Kidney epithelial cell (primary cell): ENCODE measurements at places on chromosomes 11 and 22.

DNA sequence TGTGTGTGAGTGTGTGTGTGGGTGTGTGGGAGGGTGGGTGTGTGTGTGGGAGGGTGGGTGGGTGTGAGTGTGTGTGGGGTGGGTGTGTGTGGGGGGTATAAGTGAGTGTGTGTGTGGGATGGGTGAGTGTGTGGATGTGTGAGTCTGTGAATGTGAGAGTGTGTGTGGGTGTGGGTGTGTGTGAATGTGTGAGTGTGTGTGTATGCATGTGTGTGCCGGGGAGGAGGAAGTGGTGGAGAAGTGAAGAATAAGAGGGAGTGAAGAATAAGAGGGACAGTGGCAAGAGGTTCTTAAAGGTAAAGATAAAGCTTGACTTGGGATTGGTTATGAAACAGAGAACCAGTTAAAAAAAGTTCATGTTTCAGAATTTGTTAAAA lies 54.0 kb downstream of the PRR5L start:
- DNase-seq = no peak

DNA sequence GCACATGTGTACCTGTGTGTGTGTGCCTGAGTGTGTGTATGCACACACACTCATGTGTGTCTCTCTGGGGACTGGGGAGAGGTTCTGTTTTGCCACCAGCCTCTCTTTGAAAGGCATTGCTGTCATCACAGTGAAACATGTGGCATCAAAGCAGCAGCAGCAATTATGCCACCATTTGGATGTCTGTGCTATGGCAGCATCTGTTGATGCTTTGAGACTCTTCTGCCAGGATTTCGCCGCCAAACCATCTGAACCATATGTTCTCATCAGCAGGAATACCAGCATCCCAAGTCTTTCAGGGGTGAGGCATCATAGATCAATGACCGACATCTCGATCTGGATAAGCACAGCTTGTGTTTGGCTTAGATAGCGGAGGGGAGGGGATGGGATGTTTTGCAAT lies 168.6 kb downstream of the FAT3 start:
- DNase-seq = no peak

DNA sequence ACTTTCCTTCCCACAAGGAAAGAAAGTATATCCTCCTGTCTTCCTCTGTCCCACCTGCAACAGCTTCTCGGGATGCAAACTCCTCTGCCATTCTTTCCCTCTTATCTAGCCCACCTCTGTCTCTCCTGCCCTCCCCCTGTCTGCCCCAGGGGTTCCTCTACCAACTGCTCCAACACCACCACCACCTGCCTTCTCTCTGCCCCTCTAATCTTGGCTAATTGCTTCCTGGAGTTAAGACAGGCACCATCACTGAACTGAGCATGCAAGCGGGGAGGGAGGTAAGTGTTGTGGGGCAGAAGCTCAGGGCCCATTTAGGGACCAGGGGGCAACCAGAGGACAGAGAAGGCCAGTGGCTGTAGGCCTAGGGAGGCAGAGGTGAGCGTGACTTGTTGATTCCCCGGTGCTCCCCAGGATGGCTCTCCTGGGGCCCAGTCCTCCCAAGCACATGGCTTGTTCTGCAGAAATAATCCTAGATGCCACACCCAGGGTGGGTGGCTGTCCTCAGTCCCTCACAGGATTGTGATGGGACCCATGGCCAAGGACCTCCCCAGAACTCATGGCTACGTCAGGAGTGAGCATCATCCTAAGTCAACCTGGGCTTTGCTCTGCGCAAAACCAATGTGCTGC lies 111.1 kb downstream of the TP53I11 start:
- DNase-seq = no peak

GRCh38 chr11:30326114-30326778 lies 3.3 kb downstream of the ARL14EP start:
- no peak for DNase-seq
